Foreskin fibroblast (primary cell): ENCODE measurements at places on chromosomes 6 and 20.

GRCh38 chr20:8373579-8373978, 241.5 kb downstream of the PLCB1 start:
- no peak for DNase-seq

DNA sequence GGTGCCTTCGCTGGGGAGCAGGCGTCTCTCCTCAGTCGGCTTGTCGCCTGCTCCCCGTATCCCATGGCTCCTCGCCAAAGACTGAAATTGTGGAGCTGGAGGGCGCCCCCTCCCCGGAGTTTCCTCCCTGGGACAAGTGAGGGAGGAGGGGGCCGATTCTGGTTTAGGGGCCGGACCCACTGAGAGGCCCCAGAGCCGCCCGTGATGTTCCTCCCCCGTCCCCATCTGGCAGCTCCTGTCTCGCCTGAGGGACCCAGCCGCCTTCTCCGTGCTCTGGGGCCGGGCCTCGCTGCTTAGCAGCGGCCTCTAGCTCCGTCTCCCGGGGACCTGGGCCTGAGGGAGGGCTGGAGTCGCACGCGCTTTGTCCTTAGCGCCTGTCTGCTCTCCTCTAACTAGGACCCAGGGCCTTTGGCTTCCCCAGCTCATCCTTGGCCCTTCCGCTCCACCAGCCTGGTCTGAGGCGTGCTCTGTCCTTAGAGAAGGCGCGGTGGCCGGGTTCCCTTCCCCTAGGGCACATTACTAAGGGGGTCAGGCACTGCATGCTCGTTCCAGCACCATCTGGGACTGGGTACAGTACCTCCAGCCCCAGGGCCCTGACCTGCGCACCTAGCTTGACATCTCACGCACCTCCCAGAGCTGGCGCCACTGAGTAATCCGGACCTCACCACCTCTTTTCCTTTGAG, 29.7 kb downstream of the SLC12A5 start:
- peak; percentile 41 for DNase-seq

GRCh38 chr6:144630857-144631256, 345.7 kb downstream of the UTRN start:
- DNase-seq: no peak

GRCh38 chr6:45310118-45310788, 17.9 kb upstream of the RUNX2 start:
- no peak for DNase-seq

DNA sequence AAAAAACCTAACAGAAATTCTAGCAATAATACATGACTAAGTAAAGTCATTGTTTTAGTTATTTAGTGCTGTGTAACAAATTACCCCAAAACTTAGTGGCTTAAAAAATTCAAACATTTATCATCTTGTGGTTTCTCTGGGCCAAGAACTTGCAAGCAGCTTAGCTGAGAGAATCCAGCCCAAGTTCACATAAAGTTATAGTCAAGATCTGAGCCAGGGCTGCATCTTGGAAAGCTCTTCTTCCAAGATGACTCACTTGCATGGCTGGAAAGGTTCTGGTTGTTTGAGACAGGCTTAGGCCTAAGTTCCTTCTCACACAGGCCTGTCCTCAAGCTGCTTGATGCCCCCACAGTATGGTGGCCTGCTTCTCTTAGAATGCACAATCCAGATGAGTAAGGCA, 217.8 kb upstream of the TSHZ2 start:
- DNase-seq: no peak

- DNase-seq: peak; percentile 30
Measured at GRCh38 chr20:37651932-37652331, 41.9 kb upstream of the CTNNBL1 start.

GRCh38 chr6:57298741-57299140, 18.7 kb upstream of the PRIM2 start:
- DNase-seq: no peak

GRCh38 chr20:14744723-14745122, 407.3 kb upstream of the FLRT3 start:
- no peak for DNase-seq

- no peak for DNase-seq
Measured at GRCh38 chr20:20083807-20084206, 31.5 kb downstream of the CFAP61 start.

DNA sequence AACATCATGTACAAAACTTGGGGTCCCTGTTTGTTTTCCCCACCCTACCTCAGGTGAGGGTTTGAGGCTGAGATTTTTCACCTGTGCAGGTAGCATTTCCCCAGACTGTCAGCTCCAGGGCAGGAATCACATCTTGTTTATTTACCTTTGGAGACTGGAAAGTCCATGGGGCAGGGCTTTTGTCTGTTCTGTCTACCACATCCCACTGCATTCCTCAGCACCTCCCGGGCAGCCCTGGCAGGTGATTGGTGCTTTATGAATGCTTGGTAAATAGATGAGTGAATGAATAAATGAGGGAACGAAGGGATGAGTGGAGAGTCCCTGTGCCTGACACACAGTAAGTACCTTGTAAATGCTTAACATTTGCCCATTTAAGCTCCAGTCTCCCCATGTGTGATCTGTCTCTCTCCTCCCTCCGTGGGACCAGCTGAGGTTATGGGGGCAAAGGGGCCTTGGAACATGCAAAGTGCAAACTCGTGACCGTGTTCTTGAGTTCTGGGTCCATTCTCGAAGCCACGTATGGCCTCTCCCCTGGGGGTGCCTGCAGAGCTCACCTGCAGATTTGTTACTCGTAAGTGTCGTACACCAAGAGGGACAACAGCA, 69.7 kb upstream of the PMEPA1 start:
- DNase-seq: no peak
